Activated effector memory CD4-positive, alpha-beta T cell treated with Interleukin-2 at 50 U/mL for 16 hours (primary cell): ENCODE measurements at places on chromosomes 3 and 15.

DNA sequence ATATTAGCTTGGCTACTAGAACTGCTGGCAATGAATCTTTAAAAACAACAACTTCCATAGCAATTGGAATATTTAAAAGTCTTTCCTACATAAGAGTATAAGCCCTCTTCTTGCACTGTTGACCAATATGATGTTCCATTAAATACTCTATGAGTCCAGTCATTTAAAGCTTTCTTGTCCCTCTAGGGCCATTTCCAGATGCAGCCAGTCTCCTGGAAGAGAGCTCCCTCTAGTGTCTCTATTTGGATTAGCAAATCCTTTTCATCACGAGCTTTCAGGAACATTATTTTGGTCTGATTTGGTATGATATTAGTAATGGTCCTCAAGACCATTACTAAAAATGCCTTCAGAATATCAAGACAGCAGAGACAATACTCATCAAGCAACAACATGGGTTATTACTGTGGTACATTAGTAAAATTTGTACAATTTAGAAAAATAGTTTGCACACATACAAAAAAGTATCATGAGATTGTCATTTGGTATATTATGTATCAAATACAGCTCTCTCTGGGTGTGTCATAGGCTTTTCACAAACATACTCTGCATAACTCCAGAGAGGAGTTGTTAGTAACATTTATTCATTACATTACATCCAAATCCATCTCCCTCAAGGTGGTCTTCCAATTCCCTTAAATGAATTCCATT lies 101.3 kb downstream of the DPH6 start:
- no peak for DNase-seq

- DNase-seq = no peak
These were observed 423.7 kb upstream of the SEMA6D start for GRCh38 chr15:47293466-47294162.

DNA sequence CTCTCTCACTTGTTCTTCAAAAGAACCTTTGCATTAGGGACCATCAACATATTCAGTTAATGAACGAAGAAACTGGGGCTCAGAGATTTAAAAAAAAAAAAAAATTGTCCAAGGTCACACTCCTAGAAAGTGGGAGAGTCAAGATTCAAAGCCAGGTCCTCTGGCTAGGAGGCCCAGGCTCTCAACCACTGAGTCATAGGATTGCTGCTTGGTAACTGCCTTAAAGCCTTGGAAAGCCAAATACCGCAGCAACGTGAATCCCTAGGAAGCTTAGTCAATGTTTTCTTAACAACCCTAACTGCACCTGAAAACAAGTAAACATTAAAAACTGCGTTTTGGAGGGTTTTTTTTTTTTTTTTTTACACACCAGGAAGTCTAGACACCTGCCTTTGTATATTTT lies 156.8 kb downstream of the WNT5A start:
- DNase-seq = no peak

DNA sequence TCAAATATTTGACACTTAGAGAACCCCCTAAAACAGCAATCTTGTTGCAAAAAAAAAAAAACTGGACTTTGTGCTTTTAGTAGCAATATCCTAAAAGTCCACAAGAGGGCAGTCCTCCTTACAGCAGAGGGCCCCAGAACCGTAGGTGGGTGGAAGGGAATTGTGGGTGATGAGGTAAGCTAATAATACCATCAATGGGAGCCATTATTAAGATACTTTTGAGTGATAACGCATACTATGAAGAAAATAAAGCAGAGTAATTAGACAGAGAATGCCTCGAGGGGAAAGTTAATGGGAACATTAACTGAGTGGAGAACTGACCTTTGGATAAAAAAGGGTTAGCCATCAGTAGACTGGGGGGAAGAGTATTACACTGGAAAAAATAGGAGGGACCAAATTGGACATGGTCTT lies 229.9 kb downstream of the THRB start:
- no peak for DNase-seq

- no peak for DNase-seq
These were observed 235.4 kb downstream of the NFKBIZ start for GRCh38 chr3:102084704-102085103.

DNA sequence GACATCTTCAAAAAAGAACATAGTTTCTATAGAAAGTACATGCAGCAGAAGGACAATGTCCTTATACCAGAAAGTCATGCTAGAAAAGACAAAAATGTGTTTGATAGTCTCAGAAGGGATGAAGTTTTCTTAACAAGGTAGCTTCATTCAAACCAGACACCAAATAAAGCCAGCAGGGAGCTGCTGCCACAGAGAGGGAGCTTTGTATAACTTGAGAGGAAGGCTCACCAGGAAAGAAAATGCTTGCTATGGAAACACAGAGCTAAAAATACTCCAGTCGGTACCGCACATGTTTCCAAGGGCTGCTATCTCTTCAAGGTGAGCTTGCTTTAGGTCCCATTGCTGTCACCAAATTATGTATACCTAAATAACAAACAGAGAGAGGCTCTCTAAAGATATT lies 1074.8 kb upstream of the ALCAM start:
- DNase-seq = no peak
